T-cell (primary cell): ENCODE measurements at places on chromosomes 4 and X. TPM values are rescaled to one million over a fixed set of nuclear protein-coding genes. Genes with fewer than 3 reads are reported as not detected.

GRCh38 chrX:117989512-117989911 is 127.1 kb downstream of the KLHL13 start:
- H3K27me3 ChIP-seq = no peaks in the 10 kb centered on the region
- H3K36me3 ChIP-seq = no peaks in the 10 kb centered on the region
- no peak for DNase-seq
- no peak overlapping the region for H3K4me3 ChIP-seq

PAGE2B gene
- total RNA-seq = 0.59 TPM

DNA sequence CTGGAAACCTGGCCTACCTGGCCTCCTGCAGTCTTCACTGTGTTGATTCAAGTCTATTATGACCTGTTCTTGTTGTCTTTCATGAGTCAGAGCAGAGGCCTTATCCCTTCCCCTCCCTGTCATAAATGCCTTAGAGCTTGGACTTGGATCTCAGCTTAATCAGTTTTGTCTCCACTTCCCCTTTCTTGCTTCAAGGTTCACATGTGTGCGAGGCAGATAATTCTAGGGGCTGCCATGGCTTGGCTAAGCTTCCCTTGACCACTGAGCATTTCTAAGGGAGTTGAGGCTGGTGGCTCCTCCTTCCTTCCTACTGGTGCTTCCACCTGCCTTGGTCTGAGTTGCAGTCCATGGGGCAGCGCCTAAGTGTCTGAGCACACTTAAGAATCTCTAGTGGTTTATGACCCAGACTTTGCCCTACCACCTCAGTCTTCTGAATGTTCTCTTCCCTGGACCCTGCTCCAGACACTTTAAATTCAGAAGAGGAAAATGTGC is 1.7 kb upstream of the HEPH start:
- no peaks in the 10 kb centered on the region for H3K36me3 ChIP-seq
- H3K27ac ChIP-seq = no peak overlapping the region
- no peak overlapping the region for H3K4me3 ChIP-seq

APELA gene
- total RNA-seq = not detected

GUF1 gene
- total RNA-seq = 21.2 TPM

DNA sequence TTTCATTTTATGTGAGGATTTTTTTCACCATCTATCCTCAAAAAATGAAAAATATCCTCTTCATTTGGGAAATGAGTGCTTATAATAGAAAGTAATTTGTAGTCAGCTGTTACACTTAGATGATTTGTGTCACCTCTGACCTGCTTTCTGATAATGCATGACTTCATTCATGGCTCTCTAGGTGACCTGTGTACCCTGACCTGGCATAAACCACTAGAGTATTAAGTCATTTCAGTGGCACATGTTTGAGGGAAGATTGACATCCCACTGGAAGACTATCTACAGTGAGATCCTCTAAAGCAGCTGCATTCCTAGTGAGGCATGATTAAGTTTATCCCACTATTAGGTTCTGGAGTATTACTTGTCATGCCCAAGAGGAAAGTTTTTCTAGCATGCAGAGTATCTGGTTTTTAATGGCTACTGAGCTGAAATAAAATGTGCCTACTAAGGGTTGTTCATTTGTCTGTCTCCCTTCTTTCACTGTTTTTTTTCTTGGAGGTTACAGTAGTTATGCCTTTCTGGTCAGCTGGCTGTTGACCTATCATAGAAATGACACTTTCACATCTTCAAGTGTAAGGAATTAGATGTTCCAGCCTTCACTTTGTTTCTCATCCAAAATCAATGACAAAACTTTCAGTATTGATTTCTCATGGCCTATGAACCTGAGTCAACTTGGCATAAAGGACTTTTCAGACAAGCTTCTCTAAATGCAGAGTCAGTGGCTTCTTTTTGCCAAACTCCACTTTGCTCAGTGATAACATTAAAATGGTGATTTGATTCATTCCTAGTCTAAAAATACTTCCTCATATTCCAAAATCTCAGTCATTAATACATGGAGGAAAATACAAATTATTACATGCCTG is 33.1 kb downstream of the TET2 start:
- DNase-seq = no peak
- H3K27me3 ChIP-seq = no peaks in the 10 kb centered on the region
- no peaks in the 10 kb centered on the region for H3K36me3 ChIP-seq
- no peak overlapping the region for H3K4me3 ChIP-seq
- no peak overlapping the region for H3K27ac ChIP-seq

GRCh38 chrX:138255373-138255772 is 456.1 kb downstream of the FGF13 start:
- no peaks in the 10 kb centered on the region for H3K4me1 ChIP-seq
- H3K4me3 ChIP-seq = no peak overlapping the region
- H3K36me3 ChIP-seq = no peaks in the 10 kb centered on the region
- DNase-seq = no peak
- no peak overlapping the region for H3K27ac ChIP-seq

DNA sequence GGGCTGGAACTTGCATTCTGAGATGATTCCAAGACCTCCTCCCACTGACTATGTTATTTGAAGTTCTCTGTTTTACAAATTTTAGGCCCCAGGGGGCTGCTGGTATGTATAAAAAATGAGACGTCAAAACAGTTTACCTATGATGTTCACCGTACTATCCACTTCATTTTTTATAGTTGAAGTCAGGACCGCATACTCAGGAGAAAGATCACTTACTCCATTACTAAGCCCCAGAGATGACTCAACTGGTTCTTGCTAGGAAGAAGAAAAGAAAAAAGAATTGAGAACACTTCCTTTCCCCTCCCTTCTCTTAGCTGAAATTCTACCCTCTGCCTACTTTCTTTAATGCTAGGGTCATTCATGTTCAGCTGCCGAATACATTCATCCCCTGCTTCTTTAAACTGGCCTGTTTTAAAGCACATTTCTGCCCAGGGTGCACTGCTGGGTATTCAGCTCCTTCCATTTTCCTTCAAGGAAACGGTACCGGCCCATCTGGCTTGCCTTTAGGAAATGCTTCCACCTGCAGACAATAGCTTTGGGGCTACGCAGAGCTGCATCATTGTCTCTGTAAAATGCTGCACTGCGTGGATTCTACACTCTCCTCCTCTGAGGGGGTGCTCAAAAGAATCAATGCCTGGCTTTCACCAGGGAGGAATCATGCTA is 66.2 kb downstream of the IRF2 start:
- peak overlapping the region; percentile 12 for H3K27ac ChIP-seq
- peaks cover 27% of the 10 kb centered on the region for H3K4me1 ChIP-seq
- H3K36me3 ChIP-seq = peaks cover 6% of the 10 kb centered on the region
- H3K4me3 ChIP-seq = no peak overlapping the region
- DNase-seq = no peak

TLR1 gene
- total RNA-seq = 26.0 TPM

DNA sequence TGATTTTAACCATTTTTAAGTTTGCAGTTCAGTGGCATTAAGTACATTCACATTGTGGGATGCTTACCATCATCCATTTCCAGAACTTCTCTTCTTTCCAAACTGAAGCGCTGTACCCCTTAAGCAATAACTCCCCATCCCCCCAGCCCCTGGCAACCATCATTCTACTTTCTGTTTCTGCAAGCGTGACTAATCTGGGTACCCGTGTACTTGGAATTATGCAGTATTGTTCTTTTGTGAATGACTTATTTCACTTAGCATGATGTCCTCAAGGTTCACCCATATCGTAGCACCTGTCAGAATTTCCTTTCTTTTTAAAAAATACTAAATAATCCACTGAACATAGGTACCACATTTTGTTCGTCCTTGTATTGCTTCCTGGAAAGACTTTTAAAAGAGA is 32.9 kb downstream of the USP9X start:
- no peaks in the 10 kb centered on the region for H3K27me3 ChIP-seq
- DNase-seq = no peak
- H3K4me3 ChIP-seq = no peak overlapping the region
- peak overlapping the region; percentile 55 for H3K27ac ChIP-seq
- no peaks in the 10 kb centered on the region for H3K36me3 ChIP-seq
- H3K4me1 ChIP-seq = peaks cover 49% of the 10 kb centered on the region

DNA sequence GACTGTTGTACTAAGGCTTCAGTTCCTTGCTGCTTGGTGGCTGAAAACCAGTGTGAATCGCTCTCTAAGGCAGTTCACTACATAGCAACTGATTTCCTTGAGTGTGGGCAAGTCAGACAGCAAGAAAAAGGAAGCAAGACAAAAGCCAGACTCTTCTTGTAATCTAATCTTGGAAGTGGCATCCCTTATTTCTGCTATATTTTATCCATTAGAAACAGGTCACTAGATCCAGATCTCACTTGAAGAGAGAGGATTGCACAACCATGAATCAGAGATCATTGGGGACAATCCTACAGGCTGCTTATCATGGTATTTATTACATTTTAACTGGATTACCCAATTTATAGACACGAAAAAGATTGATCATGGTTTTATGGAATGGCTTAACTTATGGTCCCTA is 684.5 kb downstream of the GRID2 start:
- no peaks in the 10 kb centered on the region for H3K27me3 ChIP-seq
- H3K36me3 ChIP-seq = no peaks in the 10 kb centered on the region

CLDN34 gene
- total RNA-seq = not detected

GRCh38 chr4:79413886-79414285 is 5.9 kb upstream of the GK2 start:
- no peaks in the 10 kb centered on the region for H3K4me1 ChIP-seq
- DNase-seq = no peak
- H3K27me3 ChIP-seq = no peaks in the 10 kb centered on the region

DNA sequence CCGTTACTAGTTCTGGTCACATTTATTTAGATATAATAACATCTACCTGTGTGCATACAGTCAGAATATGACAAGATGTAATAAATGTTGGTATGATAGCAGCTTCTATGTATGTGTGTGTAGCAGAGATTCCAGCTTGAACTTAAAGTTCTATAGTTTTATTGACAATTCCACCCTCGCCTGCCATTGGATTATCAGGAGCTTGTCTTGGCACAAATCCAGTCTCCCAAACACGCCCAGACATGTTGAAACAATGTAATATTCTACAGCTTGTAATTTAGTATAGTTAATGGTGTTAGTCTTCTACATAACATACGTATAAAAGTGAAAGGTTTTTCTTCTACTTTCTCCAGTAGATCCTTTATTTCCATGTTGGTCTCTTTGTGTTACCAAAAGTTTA is 44.4 kb downstream of the BBS12 start:
- H3K4me1 ChIP-seq = no peaks in the 10 kb centered on the region
- H3K27ac ChIP-seq = no peak overlapping the region
- no peak for DNase-seq
- H3K36me3 ChIP-seq = no peaks in the 10 kb centered on the region

ZNF157 gene
- total RNA-seq = 1.2 TPM

DNA sequence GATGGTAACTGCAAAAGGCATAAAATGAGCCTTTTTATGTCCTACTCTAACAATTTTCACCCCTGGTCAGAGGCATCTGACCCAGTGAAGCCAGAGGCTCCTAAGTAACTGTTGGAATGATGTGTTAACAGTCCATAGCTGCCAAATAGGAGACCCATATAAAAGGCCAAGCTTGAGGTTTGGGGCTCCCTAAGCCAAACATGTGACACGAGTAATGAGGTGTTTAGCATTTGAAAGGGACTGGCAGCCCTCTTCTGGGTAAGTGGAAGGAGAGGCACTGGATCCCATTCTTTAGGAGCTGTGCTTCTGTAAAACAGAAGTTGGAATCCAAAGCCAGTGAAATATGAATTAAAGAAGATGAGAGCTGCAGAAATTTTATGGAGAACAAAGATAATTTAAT is 100.6 kb upstream of the PNPLA4 start:
- DNase-seq = no peak
- no peaks in the 10 kb centered on the region for H3K4me1 ChIP-seq
- no peaks in the 10 kb centered on the region for H3K36me3 ChIP-seq
- no peak overlapping the region for H3K4me3 ChIP-seq
- H3K27me3 ChIP-seq = no peaks in the 10 kb centered on the region

DNAAF6 gene
- total RNA-seq = not detected

HHIP gene
- total RNA-seq = not detected

DNA sequence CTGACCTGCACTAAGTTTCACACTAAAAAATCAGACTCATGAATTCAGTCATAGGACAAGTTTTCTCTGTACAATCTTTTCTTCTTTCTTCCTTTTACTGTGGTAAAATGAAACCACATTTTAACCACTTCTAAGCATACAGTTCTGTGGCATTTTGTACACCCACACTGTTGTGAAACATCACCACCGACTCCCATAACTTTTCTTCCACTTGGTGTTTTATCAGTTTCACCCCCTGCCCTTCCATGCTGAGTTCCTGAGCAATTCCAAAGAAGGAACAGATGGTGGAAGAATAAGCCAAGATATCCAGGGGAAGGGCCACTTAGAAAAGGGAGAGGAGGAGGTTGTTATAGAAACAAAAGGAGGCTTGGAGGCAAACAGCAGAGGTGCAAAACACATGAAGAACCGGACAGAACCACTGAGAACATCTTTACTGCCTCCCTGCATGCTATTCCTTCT is 22.6 kb downstream of the SLC25A4 start:
- no peak overlapping the region for H3K4me3 ChIP-seq
- H3K36me3 ChIP-seq = peaks cover 11% of the 10 kb centered on the region
- H3K27me3 ChIP-seq = peaks cover 2% of the 10 kb centered on the region
- H3K27ac ChIP-seq = no peak overlapping the region
- DNase-seq = no peak

CXXC4 gene
- 0.09 TPM for total RNA-seq

PAGE5 gene
- not detected for total RNA-seq

GRCh38 chr4:20570981-20571715 is 129.1 kb upstream of the PACRGL start:
- no peak for DNase-seq
- H3K27ac ChIP-seq = no peak overlapping the region
- H3K4me3 ChIP-seq = no peak overlapping the region
- no peaks in the 10 kb centered on the region for H3K36me3 ChIP-seq
- H3K27me3 ChIP-seq = no peaks in the 10 kb centered on the region

- no peaks in the 10 kb centered on the region for H3K4me1 ChIP-seq
- DNase-seq = no peak
- no peak overlapping the region for H3K4me3 ChIP-seq
- H3K36me3 ChIP-seq = no peaks in the 10 kb centered on the region
- no peaks in the 10 kb centered on the region for H3K27me3 ChIP-seq
Observed at GRCh38 chr4:94459462-94460161, 7.9 kb downstream of the PDLIM5 start.

RNF175 gene
- 5.4 TPM for total RNA-seq

SPACA5 gene
- total RNA-seq = not detected

GRCh38 chr4:104630272-104630671 is 135.6 kb upstream of the CXXC4 start:
- no peak overlapping the region for H3K27ac ChIP-seq
- H3K27me3 ChIP-seq = no peaks in the 10 kb centered on the region
- DNase-seq = no peak

GRCh38 chrX:28880136-28880535 is 292.9 kb downstream of the IL1RAPL1 start:
- no peaks in the 10 kb centered on the region for H3K36me3 ChIP-seq
- H3K27ac ChIP-seq = no peak overlapping the region
- no peak overlapping the region for H3K4me3 ChIP-seq
- DNase-seq = no peak

DNA sequence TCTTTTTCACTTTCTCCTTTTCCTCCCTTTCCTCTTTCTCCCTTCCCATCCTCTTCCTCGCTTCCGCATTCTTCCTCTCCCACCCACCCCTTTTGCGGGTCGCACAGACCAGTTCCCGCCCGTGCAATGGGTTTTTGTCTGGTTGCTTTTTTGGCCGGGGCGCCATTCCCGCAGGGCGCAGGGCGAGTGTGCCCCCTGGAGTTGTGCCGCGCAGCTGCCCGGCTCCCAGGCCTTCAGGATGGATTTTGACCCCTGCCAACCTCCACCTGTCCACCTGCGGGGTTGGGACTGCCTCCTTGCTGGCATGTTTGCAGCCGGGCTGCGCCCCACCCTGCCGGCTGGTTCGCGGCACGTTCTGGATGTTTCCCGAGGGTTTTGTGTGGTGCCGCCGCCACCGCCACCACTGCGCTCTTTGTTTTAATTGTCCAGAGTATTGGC is 578 bp upstream of the SEL1L3 start:
- peak overlapping the region; percentile 44 for H3K4me3 ChIP-seq
- no peaks in the 10 kb centered on the region for H3K27me3 ChIP-seq
- no peaks in the 10 kb centered on the region for H3K36me3 ChIP-seq
- H3K27ac ChIP-seq = no peak overlapping the region
- no peak for DNase-seq
- peaks cover 35% of the 10 kb centered on the region for H3K4me1 ChIP-seq
